ENCODE measurements at places on chromosomes 16 and 17.

GRCh38 chr17:980406-981291 lies 1.1 kb upstream of the NXN start:
- DNase-seq: peak; percentile 69

DNA sequence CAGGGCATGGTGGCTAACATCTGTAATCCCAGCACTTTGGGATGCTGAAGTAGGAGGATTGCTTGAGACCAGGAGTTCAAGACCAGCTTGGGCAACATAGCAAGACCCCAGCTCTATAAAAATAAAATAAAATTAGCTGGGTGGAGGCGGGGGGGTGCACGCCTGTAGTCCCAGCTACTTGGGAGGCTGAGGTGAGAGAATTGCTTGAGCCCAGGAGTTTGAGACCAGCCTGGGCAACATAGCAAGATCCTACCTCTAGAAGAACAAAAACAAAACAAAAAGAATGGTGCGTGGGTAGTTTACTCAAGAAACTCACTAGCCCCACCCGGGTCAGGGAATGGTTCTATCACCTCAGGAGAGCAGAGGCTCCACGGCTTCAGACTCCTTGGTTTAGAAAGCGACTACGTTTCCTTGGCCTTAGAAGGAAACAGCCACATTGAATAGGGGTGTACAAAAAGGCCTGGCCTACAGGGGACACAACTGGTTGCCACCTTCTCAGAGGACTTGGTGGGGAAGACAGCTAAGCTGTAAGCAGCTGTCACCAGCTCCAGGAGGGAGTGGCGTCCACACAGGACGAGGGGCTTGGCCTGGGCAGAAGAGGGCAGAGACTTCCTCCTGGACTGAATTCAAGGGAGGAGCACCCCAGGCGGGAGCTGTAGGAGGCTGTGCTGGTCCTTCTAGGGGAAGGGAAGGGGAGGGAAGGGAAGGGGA lies 716 bp downstream of the TK1 start:
- no peak for DNase-seq

DNA sequence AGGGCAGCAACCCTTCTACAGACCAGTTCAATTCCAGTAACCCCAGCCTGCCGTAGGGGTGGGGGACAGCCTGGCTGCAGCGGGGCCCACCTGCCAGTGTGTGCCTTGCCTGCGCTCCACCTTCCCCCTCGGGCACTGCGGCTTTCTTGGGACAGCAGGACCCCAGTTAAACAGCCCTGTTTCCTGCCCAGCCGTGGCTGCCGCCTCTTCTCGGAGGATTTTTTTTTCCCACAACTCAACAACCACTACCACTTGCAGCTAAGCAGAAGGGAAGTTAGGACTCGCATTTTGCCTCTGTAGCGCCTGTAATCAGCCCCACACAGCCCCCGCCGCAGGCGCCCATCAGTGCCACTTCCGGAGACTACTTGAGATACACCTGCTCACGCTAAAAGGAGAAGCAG lies 76.1 kb downstream of the RAI1 start:
- DNase-seq: no peak

GRCh38 chr16:87199901-87200300 lies 117.3 kb downstream of the C16orf95 start:
- no peak for DNase-seq

GRCh38 chr16:46757339-46758050 lies 9.4 kb upstream of the MYLK3 start:
- peak; percentile 67 for DNase-seq

GRCh38 chr17:76147211-76148014 lies 6.4 kb upstream of the FOXJ1 start:
- no peak for DNase-seq

DNA sequence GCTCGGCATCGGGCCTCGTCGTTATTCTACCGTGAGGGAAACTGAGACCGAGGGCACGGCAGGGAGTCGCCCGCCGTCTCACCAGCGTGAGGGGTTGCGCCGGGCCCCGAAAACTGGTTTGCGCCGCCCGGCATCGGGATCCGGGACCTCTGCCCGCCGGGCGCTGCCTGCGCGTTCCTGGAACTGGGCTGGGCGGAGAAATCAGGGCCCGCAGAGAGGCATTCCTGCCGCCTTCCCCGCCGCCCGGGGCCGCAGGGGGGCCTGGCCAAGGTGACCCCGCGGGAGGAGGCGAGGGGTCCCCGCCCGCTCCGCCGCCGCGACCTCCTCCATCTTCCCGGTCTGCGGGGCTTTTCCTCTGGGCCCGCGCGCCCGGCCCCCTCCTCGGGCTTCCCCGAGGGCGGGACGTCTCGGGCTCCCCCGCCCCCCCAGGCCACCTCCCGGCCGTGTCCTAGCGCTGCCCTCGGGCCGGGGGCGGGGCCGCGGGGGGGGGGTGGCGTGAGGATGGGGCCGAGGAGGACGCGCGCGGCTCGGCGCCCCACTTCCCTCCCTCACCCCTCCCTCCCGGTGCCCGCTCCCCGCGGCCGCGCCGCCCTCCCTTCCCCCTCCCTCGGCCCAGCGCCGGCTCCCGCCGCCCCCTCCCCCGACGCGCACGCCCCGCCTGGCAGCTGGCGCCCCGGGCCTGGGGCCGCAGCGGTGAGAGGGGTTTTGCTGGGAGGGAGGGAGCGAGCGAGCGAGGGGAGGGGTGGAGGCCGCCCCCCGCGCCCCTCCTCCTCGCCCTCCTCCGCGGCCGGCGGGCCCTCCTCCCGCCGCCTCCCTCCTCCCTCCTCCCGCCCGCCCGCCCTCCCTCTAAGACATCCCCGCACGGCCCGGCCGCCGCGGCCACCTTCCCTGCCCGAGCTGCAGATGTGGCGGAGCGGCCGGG lies at the start of gene GLIS2:
GLIS2 (plus strand) TSS at position 882 of the 922 bp plus-strand sequence. CDS start 16,214 bp downstream, outside the sequence.
- no peak for DNase-seq

- DNase-seq: no peak
Observed at GRCh38 chr17:72946156-72946555, 146.3 kb downstream of the SLC39A11 start.

DNA sequence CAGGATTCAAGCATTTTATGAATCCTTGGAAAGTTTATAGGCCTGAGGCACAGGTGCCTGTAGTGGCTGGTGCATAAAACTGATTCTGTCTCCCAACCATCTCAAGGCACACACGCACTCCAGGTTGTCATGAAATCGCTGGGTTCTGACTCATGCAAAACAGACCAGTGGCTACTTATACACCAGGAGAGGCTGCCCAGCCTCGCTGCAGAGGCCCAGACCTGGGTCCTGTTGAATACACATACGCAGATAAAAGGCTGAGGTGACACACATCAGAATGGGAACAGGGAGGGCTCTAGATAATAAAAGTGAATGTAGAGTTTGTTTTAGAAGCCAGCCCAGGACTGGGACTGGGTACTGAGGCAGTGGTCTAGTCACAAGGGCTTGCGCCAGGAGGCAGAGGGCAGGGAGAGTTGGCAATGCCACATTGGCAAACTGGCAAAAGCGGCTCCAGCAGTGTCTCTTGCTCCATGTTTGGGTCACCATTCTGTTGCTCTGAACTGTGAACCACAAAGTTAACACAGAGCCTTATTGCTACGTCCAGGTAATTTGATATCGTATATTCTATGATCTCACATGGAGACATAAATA lies 13.6 kb downstream of the OR1D5 start:
- DNase-seq: no peak

DNA sequence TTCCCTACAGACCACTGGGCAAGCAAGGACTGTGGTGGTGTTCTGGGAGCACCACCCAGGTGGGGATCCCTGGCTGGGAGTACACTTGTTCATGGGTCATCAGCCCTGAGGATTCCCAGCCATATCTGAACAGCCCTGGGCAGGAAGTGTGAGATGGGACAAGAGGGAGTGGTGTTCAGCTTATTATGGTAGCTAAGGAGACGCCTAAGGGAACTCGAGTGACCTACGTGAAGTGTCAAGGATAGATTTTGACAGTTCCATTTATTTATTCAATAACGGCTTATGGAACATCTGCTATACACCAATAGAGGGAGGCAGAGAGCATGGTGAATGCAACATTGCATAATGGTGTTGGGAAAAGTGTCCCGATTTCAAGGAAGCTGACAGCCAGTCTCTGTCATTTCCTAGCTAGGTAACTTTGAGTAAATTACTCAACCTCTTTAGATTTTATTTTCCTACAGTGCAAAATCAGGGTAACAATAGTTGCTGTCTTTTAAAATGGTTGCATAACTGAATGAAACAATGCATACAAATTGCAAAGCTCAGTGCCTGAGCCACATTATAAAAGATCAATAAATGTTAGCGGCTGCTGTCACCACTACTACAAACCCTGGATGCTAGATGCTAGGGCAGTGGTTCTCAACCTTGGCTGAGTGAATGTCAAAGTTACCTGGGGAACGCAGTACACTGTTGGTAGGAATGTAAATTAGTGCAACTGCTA lies 534.1 kb downstream of the GRIN2A start:
- DNase-seq: no peak

DNA sequence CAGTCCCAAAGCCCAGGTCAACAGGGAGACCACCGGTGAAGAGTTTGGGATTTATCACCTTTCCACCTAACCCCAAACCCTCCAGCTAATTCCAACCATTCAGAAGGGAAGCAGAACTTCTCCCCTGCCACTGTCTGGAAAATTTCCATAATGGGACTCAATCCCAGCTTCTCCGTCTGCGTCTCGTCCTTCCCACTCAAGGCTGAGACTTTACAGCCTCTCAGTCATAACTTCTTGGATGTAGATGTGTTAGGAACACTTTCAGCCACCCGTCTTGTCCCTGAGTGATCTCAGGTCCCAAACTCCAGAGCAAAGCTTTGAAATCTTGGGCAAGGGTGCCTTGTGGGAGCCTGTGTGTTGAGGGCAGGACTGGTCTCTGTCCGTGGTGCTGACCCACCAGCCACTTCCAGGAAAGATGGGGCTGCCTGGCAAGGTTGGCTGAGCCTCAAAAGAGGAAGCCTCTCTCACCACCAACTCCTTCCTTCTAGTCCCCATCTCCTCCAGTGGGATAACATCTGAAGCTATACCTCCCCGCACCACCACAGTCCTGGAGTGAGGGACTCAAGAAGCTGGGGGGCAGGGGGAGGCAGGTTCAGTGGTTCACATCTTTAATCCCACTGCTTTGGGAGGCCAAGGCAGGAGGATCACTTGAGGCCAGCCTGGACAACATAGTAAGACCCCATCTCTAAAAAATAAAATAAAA lies 9.3 kb downstream of the GAS2L2 start:
- DNase-seq: no peak

DNA sequence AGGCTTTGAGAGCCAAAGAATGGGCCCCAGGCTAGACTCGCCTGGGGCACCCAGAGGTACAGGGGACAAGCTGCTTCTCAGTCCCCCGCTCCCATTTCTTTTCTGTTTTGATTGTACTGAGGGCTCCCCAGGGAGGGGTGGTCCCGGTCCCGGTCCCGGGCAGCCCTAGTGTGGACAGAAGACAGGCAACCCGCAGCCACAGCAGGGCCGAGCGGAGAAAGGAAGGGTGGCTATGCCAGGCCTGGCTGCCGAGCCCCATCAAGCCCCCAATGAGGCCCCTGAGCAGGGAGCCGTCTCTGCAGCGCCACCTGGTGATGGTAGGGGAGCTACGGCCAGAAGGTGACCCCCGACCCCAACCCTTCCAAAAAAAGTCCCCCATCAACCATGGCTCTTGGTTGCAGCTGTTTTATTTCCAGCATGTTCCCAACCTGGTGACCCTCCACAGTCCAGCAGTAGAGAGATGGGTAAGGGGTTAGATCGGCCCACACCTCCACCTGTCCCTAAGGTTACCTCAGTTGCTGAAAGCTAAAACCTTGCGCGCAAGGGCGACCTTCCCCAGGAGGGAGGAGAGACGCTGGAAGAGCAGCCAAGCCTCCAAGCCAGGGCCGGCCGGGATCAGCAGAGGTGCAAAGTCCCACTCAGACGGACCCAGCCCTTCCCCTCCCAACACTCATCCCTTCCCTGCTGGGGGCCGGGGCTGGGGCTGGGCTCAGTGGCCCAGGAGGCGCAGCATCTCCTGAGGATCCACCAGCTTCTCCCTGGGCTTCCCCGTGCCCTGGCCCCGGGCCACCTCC lies 2.6 kb upstream of the GRIN2C start:
- DNase-seq: peak; percentile 69

GRCh38 chr16:69589434-69590269 lies 23.9 kb downstream of the NFAT5 start:
- DNase-seq: no peak

GRCh38 chr16:1044460-1045309 lies 27.9 kb upstream of the SSTR5 start:
- no peak for DNase-seq

DNA sequence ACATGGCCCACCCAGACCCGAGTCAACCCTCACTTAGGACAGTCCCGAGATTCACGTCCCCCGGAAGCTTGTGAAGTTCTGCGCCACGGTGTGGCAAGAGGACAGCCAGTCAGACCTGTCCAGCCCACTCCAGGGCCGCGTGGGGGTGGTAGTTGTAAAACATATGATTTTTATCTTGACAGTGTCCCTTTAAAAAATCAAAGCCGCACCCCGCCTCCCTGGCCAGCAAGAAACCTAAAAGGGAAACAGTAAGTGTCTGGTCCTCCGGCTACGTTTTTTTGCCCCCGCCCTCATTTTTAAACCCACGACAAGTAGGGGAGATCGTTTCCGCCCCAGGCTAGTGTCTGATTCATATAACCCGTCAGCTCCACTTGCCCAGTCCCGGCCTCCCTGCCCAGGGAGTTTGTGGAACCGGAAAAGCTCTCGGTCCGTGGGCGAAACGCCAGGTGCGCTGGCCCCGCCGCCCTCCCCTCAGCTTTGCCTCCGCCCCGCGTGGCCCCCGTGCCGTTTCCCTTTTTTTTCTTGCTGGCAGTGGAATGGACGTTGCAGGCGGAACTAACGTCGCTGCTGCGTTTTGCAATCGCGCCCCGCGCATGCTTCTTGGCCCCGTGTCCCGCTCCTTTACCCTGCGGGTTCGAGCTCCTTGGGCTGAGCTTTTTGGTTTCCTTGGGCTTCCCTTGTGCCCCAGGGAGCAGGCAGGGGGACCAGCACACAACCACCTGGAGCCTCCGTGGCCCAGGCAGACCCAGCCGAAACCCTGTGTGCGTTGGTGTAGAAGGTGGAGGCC lies 13.3 kb upstream of the NUDT16L1 start:
- peak; percentile 49 for DNase-seq

- no peak for DNase-seq
Observed at GRCh38 chr16:53576210-53576609, 73.2 kb upstream of the AKTIP start.

DNA sequence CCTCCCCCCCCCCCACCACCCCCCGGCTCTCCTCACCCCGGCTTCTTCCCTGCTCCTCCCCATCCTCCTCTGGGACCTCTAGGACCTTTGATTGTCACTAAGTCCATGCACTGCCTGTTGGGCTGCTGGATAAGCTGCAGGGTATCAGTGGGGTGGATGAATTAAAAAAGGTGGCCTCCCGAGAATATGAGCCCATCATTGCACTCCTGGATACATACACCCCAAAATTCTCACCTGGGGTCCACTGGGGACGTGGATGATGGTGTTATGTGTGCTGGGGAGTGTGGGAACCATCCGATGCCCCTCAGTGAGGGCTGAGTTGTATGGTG lies 88.8 kb downstream of the IRF8 start:
- no peak for DNase-seq

Data from posterior cingulate gyrus (tissue), 11 donors.